Placental pericyte (primary cell): ENCODE measurements at places on chromosomes 16 and 17. TPM values are rescaled to one million over a fixed set of nuclear protein-coding genes. Genes with fewer than 3 reads are reported as not detected.

The PDE6G gene
- total RNA-seq, result not detected in 2 replicates

The ANKFN1 gene
- not detected in 2 replicates for total RNA-seq

The PLD6 gene
- 3.4 and 4.8 TPM in 2 replicates for total RNA-seq

The MAF gene
- 1.7 and 13.6 TPM in 2 replicates for total RNA-seq

The ZP2 gene
- not detected in 2 replicates for total RNA-seq

The TAC4 gene
- not detected in 2 replicates for total RNA-seq

The GUCY2D gene
- total RNA-seq, result not detected in 2 replicates

The SLC25A11 gene
- 49.5 and 75.6 TPM in 2 replicates for total RNA-seq

The ENO3 gene
- 2.4 and 5.3 TPM in 2 replicates for total RNA-seq

The PRSS33 gene
- total RNA-seq, result not detected in 2 replicates

The PIRT gene
- not detected in 2 replicates for total RNA-seq

The SMIM5 gene
- not detected in 2 replicates for total RNA-seq

The NEUROD2 gene
- not detected in 2 replicates for total RNA-seq

The VTN gene
- total RNA-seq, result 0.43 and 149 TPM in 2 replicates

The CCL17 gene
- total RNA-seq, result not detected in 2 replicates

The HAS3 gene
- under 0.01 and 0.29 TPM in 2 replicates for total RNA-seq

The TP53TG3 gene
- 1.0 TPM in 1 of 2 replicates, not detected in the other for total RNA-seq

The WNK4 gene
- total RNA-seq, result 0.44 and 1.0 TPM in 2 replicates

The SSH2 gene
- total RNA-seq, result 6.6 and 18.8 TPM in 2 replicates

The LITAFD gene
- not detected in 2 replicates for total RNA-seq

The CDH15 gene
- 0.14 and 0.66 TPM in 2 replicates for total RNA-seq

The ABCC6 gene
- total RNA-seq, result 0.29 and 0.44 TPM in 2 replicates

The CDRT4 gene
- 1.7 and 4.8 TPM in 2 replicates for total RNA-seq

The RAPGEFL1 gene
- 2.0 and 2.2 TPM in 2 replicates for total RNA-seq

The CALB2 gene
- 8.7 and 14.4 TPM in 2 replicates for total RNA-seq

The BCO1 gene
- not detected in 2 replicates for total RNA-seq

The HSD11B2 gene
- under 0.01 TPM in 1 of 2 replicates, not detected in the other for total RNA-seq

The TM4SF5 gene
- not detected in 2 replicates for total RNA-seq

The SLC52A1 gene
- total RNA-seq, result 0.14 TPM in 1 of 2 replicates, not detected in the other

The ZNF287 gene
- total RNA-seq, result 5.0 and 5.3 TPM in 2 replicates

The GPRC5B gene
- 11.2 and 65.9 TPM in 2 replicates for total RNA-seq

The INCA1 gene
- 0.22 and 0.43 TPM in 2 replicates for total RNA-seq

The TOM1L1 gene
- 21.8 and 51.6 TPM in 2 replicates for total RNA-seq

The TP53TG3D gene
- total RNA-seq, result 0.43 and 1.3 TPM in 2 replicates

The CCDC102A gene
- 11.5 and 16.2 TPM in 2 replicates for total RNA-seq

The LRRC75A gene
- total RNA-seq, result 0.72 and 0.88 TPM in 2 replicates

The OMG gene
- total RNA-seq, result not detected in 2 replicates

The DPEP3 gene
- total RNA-seq, result not detected in 2 replicates

The CFAP119 gene
- 2.2 and 4.9 TPM in 2 replicates for total RNA-seq

The CES5A gene
- not detected in 2 replicates for total RNA-seq

The LGALS9B gene
- not detected in 2 replicates for total RNA-seq

The ANKRD40 gene
- 35.2 and 63.3 TPM in 2 replicates for total RNA-seq

The IL4R gene
- total RNA-seq, result 68.1 and 122 TPM in 2 replicates
